Stimulated activated CD4-positive, alpha-beta T cell treated with anti-CD3 and anti-CD28 coated beads, Interleukin-1b, Interleukin-23, amount 100 ng/mL, for 4 hours (primary cell): ENCODE measurements at places on chromosomes 11 and 22.

DNA sequence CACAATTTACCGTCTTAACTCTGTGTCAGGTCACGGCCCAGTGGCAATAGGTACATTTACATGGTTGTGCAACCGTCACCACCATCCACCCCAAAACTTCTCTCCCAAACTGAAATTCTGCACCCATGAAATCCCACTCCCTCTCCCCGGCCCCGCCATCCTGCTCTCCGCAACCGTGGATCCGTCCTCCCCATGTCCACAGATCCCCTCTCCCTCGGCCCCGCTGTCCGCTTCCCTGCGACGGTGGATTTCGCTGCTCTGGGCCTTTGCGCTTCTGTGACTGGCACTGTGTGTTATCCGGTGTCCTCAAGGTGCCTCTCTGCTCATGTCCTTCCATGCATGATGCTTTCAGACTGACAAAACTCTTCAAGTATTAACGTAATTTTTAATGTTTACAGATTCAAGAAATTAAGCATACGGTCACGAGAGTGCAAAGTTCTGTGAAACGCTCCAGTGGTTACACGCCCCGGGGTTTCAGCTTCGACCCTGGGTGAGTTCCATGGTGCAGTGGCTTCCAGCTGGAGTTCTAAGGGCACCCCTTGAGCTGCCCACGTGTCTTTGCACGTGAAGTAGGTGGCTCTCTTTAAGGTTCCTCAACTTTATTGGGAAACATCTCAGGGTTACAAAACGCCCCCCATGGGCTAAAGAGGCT is 76.4 kb downstream of the KCNQ1 start:
- DNase-seq: no peak

- DNase-seq: no peak
Measured at GRCh38 chr11:121311373-121311772, 18.8 kb downstream of the SC5D start.

- no peak for DNase-seq
Measured at GRCh38 chr11:68011051-68011943, 1.2 kb downstream of the ALDH3B1 start.

DNA sequence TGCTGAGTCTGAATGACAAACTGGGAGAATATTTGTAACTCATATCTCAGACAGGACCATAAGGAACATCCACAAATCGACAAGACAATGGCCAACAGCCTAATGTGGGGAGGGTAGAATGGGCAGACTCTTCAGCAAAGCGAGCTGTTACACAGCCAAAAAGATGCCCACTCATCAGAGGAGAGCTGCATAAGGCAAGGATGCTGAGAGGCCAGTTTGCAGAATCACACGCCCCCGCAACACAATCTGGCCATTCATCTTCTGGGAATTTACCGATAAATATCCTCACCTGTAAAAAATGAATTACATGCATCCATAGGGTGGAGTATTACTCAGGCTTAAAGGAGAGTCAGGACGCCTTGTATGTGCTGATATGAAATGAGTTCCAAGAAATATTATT is 57.5 kb upstream of the SLC22A12 start:
- DNase-seq: no peak

- DNase-seq: no peak
Measured at GRCh38 chr22:37167981-37168647, 18.4 kb upstream of the IL2RB start.

- no peak for DNase-seq
Measured at GRCh38 chr22:39356464-39356863, 6.7 kb downstream of the SYNGR1 start.

DNA sequence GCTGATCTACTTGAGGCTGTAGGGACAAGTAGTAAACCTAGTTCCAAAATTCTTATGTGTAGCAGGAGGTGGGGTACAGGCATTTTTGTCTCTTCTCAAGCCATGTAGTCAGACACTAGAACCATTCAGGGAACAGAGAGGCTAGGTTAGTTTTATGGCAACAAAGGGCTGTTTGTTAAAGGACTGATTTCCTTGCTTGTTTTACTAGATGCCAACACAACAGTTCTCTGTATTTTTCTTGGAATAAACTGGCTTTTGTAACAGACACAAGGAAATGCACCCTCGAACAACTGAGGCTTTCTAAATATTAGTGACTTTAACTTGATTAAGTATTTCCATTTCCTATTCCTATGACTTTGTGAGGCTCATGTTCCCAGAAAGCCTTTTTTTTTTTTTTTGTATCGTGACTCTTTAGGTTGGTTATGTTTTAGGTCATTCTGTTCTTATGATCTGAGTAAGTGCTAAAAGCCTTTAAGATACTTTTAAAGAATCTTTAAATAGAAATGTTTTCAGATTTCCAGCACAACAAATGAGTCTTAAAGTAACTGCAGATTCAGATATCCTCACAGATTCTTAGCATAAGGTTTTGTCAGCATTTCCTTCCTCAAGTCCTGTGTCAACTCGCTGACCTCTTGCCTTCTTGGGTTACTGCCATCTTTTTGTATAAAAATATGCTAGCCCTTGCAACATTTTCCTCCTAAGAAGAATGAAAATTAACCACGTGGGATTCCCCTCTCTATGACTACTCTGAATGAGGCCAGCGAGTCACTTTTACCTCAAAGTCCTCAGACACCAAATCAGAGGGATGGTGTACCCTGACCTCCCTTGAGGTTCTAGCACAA is 92.5 kb downstream of the CCDC83 start:
- DNase-seq: no peak

DNA sequence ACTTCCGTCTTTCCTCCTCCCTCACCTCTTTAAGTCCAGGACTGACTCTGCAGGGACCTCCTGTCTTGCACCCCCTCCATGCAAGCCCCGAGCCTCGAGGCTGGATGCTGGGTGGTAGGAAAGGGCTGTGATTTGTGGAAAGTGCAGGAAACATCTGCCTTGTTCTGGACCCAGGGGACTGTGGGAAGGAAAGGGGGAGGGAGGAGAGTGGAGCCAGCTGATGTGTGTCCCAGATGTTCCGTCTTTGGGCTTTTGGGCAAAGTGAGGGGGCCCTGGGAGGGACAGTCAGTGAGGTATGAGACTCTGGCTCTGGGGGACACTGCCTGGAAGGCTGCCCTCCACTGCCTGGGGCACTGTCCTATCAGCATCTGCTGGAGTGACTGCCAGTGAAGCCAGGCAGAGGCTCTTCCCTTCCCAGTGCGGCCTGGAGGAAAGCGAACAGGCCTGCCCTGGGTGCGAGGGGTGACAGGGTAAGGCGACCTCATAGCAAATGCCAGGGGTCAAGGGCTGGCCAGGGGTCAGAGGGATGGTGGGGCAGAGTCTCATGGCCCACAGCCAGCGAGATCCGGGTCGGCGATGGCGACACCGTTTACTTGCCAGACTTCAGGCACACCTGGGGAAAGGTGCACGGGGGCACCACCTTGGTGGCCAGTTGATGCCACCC is 1.7 kb downstream of the MRGPRD start:
- DNase-seq: no peak

DNA sequence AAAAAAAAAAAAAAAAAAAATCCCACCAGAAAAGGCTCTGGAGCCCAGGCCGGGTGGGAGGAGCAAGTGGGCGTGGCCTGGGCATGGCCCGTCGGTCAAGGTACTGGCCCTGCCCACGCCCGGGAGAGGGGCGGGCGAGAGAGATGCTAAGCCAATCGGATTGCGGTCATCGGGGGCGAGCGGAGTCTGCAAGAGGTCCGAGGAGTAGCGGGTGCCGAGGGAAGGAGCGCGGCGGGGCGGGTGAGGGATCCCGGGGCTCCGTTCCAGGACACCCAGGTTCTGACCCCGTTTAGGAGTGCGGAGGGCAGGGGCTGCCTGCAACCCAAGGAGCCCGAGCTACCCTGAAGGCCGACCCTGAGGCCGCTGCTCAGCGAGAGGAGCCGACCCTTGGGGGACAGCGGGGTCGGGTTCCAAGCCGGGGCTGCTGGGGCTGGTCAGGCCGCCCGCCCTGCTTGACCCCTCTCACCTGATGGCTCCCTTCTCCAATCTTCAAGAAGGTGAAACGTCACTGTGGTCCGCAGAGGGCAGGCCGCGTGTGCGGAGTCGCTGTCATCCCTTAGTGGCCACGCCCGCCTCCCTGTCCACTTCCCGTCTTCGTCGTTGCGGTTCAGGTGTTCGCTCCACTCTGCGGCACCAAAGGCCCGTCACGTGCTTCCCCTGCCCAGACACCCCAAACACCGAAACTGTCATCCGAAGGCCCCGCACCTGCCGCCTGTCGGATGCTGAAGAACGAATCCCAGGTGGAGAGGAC is 11.1 kb upstream of the TAB1 start:
- peak; percentile 45 for DNase-seq

DNA sequence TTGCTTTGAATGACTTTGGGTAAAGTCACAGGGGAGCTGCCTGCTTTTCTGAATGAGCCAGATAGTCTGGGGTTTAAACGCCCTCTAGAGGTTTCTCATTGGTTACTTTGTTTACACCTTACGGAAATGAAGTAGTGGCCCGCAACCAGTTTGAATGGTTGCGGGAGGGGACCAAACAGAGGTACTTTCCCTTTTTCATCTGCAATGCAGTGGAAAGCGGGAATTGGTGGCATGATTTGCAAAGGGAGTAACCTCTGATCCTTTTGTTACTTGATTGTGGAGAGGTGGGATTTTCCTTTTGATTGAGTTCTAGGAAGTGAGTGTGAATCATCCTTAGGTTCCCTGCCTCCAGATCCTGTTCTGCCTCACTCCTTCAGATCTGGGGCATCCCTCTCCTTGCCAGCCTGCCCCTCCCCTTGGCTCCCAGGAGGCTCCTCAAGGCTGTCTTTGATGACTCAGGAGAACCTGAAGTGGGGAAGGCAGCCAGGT is 15.9 kb upstream of the GLYATL1 start:
- DNase-seq: no peak

DNA sequence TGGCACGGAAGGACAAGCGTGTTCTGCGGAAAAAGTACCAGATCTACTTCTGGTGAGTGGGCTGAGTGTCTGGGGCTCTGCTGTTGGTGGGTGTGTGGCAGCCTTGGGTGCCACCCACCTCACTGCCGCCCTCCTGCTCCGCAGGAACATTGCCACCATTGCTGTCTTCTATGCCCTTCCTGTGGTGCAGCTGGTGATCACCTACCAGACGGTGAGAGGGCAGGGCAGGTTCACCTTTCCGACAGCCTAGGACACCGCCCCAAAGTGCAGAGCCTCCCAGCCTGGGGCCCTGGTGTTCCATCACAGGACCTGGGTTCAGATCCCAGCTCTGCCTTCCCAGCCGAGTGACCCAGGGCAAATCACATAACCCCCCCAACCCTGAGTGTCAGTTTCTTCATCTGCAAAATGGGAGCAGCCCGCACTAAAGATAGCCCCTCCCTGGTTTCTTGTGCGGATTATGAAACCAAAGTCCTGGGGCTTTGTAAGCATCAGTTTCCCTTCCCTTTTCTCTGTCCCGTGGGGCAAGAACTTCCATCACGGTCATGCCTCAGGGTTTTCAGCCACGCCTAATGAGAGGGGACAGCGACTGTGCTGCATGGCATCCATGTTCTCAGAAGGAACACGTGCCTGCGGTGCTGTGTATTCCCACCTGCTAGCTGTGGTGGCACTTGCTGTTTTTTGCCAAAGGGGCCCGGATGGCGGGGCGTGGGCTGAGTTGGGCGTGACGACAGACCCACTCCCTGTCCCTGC is 9.8 kb upstream of the TAGLN start:
- DNase-seq: no peak

- DNase-seq: peak; percentile 11
Measured at GRCh38 chr11:36594316-36594989, at the start of gene IFTAP. Gene IFTAP, plus strand, starts transcription at chr11:36594502. Its CDS starts 15,602 bp downstream, at chr11:36610104.

DNA sequence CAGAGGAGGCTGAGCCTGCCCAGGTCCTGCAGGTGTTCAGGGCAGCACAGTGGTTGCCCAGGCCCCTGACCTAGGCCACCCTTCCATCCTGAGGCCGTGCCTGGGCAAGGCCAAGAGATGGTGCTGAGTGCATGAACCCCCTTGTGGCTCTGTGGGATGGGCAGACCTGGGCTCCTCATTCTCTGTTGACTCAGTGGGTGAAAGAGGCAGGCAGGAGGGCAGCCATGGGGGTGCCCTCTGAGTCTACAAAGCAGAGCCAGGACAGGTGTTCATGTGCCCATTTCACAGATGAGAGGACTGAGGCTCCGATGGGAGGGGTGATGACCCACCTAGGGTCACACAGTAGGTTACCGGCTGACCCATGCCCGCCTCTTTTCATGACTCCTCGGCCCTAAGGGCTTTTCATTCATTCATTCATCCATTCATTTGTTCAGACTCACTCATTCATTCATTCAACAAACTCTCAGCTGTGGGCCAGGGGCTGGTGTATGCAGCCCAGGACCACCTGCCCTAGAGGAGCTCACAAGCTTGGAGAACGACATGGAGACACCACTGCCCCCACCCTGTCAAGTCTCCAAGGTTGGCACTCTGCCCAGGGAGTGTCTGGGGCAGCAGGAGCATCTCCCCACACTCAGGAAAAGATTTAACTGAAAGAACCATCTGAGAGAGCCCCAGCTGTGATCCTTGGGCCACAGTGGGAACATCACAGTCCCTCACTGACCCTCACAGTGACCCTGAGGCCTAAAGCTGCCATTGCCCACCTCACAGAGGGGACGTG is 40.5 kb downstream of the IGLL5 start:
- no peak for DNase-seq

GRCh38 chr11:70016666-70017367 is 61.3 kb upstream of the ANO1 start:
- DNase-seq: no peak

DNA sequence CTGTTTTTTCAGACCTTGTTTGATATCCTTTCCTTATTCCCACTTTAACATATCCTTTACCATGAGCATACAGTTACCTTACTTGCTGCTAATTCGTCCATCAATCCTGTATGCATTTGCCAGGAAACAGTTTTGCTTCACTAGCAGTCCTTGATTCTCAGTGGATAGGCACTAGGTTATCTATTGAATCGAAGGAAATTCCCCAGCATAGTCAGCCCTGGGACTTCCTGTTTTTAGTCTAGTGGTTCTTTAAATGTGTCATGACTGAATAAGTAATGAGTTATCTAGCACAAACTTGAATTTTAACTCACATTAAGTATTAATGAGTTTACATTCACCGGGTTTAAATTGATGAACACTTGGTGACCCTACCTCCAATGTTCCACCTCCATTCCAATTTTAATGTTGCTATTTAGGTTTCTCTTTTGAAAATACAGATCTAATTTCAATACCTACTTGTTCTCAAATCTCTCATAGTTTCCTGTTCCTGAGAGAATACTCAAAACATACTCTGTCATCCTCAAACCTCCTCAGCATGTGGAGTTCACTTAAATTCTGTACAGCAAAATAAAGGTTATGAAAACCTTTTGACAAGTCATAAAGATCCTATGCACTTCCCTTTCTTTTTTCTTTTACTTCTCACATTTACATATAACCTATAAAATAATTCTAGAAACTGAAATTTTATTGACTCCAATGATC is 1375.1 kb upstream of the TENM4 start:
- no peak for DNase-seq

- no peak for DNase-seq
Measured at GRCh38 chr11:76252631-76253070, 46.3 kb upstream of the WNT11 start.

GRCh38 chr11:117045196-117045595 is 53.0 kb downstream of the SIK3 start:
- DNase-seq: no peak

- DNase-seq: no peak
Measured at GRCh38 chr11:8429483-8429882, 164.5 kb downstream of the STK33 start.

GRCh38 chr11:121890946-121891515 is 225.0 kb downstream of the BLID start:
- DNase-seq: no peak
